ENCODE measurements at places on chromosomes 2 and 18.

GRCh38 chr2:144330951-144331673 lies 188.8 kb downstream of the ZEB2 start:
- DNase-seq, result no peak

- DNase-seq, result no peak
Measured at GRCh38 chr2:183163821-183164649, 39.8 kb downstream of the NUP35 start.

- DNase-seq, result no peak
Measured at GRCh38 chr18:27627927-27628326, 442.8 kb upstream of the CHST9 start.

DNA sequence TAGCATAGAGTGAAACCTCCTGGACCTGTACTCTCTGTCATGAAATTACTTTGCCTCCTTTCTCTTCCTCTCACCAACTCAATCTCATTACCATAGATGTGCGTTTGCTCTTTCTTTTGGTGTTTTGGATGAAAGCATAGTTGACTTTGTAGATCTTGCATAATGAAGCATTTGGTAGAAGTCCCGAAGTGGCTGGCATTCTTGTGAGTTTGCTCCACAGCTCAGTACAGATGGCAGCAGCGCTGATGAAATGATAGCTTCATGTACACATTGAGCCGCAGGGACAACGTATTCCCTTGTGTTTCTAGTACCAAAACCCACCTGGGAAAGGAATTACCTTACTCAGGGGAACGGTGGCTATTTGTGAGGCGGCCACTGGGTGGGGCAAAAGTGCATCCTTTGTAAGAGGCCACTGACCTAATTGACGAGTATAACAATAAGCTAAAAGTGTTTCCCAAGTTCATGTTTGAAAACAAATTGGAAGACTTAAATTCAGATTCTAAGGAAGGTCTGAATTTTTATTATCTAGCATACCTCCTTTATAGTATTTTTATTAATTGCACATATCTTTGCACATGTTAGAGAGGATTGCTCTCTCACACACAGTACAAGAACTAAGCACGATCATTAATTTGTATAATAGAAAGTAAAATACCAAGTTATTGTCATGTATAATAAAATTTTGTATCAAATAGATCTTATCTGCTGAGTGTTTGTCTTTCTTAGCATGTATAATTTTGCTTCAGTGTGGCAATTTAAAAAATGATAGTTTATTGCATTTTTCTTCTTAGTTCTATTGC lies 25.4 kb upstream of the CDH7 start:
- no peak for DNase-seq

GRCh38 chr2:235011929-235012631 lies 60.3 kb downstream of the SH3BP4 start:
- DNase-seq, result no peak
